ENCODE measurements at places on chromosomes 1 and 21. TPM values are rescaled to one million over a fixed set of nuclear protein-coding genes. Genes with fewer than 3 reads are reported as not detected.

DNA sequence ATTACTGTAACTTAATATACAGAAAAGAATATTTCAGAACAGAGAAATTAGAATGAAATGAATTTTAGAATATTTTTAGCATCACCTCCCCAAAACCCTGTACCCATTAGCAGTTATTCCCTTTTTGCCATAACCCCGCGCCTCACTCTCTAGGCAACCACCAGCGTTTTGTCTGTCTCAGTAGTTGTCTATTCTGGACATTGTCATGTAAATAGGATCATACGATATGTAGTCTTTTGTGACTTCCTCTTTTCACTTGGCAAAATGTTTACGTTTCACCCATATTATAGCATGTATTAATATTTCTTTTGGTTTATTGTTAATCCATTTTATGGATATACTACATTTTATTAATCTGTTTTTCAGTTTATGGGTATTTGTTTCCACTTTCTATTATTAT lies 24.9 kb downstream of the SOAT1 start:
- ATAC-seq, result no peak

DNA sequence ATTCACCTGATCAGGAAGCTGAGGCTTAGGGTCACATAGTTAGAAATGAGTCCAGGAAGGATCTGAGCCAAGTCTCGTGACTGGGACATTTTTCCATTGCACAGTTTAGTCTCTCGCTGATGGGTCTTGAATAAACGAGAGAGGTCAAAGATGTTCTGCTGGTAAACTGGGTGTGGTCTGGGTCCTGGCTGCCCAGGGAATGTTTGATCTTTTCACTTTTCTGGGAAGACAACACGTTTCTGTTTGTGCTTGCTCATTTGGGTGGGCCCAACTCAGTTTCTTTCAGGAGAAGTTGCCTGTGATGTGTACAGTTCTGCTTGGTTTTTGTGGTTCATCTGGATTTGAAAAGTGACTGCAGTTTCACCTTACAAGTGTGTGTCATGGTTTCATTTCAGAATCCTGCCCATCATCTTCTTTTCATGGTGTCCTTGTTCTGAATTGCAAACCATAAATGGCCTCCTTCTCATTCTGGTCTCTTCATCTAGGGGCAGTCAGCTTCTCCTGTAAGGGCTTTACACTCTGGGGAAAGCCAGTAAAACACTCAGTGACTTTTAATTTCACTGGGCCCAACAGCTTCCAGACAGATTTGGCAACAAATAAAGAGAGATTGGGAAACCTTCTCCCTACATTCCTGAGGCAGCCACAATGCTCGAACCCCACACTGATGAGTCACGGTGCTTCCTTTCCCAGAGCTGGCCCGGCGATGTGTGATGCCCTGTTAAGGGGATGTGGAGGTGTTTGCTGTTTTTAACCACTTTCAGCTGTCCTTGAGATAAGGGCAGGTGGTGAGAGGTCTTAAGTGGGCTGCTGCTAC lies 7.2 kb upstream of the TACSTD2 start:
- ATAC-seq, result peak; percentile 84

DNA sequence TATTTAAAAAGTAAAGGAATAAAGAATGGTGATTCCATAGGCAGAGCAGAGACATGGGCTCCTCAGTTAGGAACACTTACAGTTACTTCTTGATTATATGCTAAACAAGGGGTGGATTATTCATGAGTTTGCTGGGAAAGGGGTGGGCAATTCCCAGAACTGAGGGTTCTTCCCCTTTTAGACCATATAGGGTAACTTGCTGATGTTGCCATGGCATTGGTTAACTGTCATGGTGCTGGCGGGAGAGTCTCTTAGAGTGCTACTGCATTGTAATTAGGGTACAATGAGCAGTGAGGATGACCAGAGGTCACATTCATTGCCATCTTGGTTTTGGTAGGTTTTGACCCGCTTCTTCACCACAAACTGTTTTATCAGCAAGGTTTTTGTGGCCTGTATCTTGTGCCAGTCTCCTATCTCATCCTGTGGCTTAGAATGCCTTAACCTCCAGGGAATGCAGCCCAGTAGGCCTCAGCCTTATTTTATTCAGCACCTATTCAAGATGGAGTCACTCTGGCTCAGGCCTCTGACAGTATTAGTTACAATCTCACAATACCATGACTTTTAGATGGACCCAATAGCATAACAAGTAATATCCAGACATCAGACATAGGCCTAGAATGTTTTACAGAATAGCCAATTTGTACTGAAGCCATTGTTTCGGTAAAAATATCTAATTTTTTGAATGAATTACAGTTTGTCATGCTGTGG lies 106.8 kb downstream of the ZBTB18 start:
- ATAC-seq, result no peak

DNA sequence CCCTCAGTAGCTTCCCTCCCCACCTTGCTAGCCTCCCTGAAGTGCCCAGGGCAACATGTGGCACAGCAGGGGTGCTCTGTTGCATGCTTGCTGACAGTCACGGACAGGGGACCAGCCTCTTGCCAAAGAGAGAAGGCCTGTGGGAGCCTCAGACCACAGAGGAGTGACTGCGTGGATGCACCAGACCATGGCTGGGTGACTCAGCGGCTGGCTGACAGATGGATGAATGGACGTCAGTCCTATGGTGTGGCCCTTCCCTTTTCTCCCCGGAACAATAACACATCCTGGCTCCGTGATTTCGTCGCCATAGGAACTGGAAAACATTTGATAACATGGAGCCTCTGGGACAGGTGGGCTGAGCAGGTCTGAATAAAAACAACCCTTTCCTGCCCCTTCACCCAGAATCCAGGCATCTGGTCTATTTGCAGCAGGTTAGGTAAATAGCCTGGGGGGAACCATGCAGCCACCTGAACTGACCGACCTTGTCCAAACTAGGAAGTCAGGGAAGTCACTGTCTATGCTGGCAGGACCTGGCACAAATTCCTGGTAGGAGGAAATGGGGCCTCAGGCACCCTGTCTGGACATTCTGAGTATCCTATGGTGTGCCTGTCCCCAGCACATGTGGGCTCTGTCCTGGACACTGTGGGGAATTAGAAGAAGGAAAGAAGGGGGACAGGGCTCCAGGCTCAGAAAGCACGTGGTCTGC lies 53.3 kb downstream of the NENF start:
- ATAC-seq, result peak; percentile 45

DNA sequence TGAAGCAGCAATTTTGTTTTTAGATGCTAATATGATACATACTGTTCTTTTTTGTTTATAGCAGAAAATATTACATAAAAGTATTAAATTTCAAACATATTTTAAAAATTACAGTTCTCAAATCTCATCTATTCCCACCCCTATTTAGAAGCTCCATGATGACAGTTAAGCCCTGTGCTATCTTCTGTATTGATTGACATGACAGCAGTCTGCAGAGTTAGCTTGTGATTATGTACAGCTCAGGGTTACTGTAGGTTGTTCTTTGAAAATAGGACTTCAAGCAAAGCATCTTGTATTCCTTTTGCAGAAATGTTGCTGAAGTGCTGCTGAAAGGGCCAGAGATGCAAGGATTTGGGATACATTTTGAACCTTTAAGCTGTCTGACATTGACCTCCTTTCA lies 8.2 kb downstream of the GPSM2 start:
- no peak for ATAC-seq

DNA sequence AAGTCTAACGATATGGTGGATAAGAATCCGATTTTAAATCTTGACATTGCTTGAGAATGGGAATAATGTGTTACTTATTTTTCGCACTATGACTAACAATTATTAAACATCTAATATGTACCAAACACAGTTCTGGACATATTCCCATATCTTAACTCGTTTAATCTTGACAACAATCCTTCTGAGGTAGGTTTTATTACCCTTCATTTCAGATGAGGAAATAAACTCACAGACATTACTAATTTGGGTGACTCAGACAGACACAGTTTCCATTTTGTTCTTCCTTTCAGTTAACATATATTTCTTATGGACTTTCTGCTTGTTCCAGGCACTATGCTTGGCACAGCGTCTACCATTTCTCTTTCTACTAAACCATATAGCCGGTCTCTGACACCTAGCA lies 244.8 kb downstream of the SMYD3 start:
- no peak for ATAC-seq

DNA sequence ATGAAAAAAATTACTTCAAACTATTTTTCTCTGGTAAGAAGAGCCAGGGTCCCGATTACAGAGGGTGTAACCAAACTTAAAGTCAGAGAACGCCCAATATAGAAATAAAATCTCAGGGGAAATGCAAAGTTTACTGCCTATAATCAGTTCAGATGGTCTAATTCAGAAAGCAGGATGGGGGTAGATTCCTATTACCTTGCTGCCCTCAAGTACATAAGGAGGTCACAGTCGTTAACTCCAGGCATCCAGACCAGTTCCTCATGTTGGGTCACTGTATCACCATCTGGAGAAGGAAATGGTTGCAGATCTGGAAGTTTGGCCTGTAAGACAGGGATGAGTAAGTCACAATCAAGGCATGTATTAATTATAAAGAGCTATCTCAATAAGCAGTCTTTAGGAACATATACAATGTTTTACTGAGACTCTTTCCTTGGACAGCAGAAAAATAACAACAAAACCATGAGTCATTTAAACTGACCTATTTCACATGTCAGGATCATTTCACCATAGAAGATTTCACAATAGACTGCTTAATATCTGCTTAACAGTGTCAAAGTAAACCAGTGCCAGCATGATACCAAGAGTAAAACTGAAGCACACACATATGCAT lies 179.4 kb downstream of the SLC45A1 start:
- no peak for ATAC-seq

GRCh38 chr1:67683316-67683715 lies 1.7 kb upstream of the GADD45A start:
- ATAC-seq, result no peak

DNA sequence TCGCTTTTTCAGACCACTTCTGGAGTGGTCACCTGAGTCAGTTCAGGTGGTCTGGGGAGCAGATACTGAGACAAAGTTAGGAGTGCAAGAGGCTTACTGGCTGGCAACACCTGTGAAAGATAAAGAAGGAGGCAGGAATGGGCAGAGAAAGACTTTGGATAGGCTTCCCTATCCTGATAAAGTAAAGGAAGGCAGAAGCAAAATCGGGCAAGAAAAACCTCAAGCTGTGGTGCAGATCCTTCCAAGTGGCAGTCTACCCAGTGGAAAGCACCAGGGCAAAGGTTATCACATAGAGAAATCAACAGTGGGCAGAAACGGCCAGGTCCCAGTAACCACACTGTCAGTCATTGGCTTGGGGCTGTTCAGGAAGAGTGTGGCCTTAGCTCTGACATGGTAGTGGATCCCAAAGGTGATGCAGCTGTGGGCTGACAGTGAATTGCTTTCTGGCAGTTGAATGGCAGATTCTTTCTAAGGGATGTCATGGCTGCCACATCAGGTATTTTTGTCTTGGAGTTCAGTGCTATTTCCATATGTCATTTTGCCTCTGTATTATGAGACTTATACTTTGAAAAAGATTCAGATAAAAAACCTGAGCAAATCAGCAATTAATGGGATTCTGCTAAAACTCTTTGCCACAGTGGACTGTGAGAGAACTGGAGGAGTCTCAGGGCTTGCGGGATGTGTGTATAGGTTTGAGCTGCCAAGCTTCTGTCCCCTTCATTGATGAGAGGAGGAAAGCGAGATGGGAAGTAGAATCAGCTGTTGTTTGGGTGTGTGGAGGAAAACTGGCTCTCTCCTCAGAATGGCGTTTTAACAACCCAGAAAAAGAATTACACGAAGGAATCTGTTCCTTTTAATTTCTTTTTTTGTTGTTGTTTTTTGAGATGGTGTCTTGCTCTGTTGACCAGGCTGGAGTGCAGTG lies 8.1 kb upstream of the CGN start:
- peak; percentile 46 for ATAC-seq

GRCh38 chr1:56977910-56978309 lies 12.1 kb upstream of the C8B start:
- ATAC-seq, result no peak

DNA sequence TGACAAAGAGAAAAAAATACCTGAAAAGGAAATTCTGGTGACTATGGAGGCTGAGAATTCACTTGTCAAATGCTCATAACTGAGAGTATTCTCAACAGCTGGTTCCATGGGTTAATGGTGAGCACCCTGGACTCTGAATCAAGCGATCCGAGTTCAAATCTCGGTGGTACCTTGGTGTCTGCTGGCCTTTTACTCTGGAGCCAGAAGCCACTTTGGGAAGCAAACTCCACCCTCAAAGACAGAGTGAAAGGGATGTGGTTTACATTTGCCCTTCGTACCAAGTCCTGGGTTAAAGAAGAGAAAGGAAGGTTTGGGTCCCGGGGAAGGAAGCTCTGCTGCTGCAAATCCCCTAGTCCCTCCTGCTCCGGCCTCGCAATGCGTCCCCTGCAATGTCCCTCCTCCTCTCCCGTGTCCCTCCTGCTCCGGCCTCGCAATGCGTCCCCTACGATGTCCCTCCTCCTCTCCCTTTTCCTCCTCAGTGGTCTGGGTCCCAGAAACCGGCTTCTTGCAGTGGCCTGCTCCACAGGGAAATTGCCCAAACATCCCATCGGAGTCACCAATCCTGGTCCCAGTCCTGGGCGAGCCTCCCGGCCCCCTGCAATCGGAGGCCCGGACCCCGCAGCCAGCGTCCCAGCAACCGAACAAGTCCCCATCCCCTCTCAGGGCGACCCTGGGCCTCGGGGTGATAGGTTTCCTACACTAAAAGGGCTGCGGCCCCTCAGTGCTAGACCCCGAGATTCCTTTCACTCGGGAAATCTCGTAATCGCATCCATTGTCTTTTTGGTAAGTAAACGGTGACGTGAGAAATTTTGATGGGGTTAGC lies 129.4 kb downstream of the PPIAL4G start:
- ATAC-seq, result peak; percentile 56

DNA sequence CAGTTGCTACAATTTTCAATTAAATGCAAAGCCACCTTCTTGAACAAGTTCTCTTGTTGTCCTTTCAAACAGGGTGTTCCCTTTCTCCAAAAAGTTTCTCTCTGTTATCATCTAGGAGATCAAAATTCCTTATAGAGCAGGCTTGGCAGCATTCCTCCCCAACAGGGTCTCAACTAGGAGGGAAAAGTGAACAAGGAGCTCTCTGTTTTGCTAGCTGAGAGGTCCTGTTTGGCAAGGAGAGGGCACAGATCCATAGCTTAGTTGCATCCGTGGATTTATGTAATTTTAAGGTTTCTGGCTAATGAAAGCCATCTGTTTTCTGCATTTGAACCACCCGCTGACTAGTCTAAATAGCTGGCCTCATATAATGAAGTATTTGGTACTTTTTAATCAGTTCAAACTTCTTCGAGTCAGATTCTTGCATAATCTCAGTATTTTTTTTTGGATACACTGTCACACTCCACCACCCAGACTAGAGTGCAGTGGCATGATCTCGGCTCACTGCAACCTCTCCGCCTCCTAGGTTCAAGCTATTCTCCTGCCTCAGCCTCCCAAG lies 54.0 kb downstream of the APP start:
- no peak for ATAC-seq

GRCh38 chr1:46315669-46316403 lies 12.3 kb downstream of the UQCRH start:
- no peak for ATAC-seq

The NTMT2 gene
- total RNA-seq, result not detected

The FCMR gene
- total RNA-seq, result 22.7 TPM

The C8B gene
- not detected for total RNA-seq

The TFF3 gene
- total RNA-seq, result not detected

The CYP4A22 gene
- not detected for total RNA-seq

The KRTAP8-1 gene
- not detected for total RNA-seq

The MPL gene
- not detected for total RNA-seq

The CHIA gene
- not detected for total RNA-seq

The PLA2G4A gene
- total RNA-seq, result 0.40 TPM
